ENCODE measurements at places on chromosomes 3 and 15. TPM values are rescaled to one million over a fixed set of nuclear protein-coding genes. Genes with fewer than 3 reads are reported as not detected.

KIF15 gene
- 22.4 TPM for total RNA-seq

DNA sequence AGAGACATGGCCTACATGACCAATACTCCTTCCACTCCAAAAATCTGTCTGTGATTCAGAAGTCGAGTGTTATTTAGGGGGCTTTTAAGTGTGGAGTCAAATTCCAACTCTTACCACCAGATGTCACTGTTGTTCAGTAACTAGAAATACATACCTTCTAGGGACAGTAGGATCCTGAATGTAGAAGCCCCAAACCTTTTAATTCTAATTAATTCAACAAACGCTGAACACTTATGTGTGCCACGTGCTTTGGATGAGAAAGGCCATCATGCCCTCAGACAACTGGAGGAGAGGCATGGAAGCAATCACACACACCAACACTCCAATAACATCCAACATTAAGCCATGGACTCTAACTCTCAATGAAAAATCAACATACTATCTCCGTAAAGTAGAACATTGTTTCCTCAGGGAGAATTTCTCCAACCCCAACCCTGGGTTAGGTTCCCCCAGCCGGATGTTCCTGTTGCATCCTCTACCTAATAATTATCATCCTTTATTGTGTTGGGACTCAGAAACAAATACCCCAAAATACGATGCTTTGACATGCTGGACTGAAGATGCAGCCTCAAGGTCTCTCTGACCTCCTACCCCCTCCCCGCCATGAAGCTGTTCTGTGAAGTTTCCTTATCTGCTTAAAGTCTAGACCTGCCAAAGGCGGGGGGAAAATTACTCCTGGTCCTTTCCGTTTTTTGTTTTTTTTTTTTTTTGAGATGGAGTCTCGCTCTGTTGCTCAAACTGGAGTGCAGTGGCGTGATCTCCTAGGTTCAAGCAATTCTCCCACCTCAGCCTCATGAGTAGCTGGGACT lies 8.0 kb upstream of the CCDC13 start:
- H3K4me1 ChIP-seq, result no peaks in the 10 kb centered on the region
- no peak overlapping the region for H3K27ac ChIP-seq
- 0 out of 2 replicates have a peak, but pooled peaks cover 1% of the 10 kb centered on the region for H3K36me3 ChIP-seq
- no peak overlapping the region for H3K4me3 ChIP-seq
- H3K27me3 ChIP-seq, result no peaks in the 10 kb centered on the region
- peak; percentile 57 for DNase-seq

DNA sequence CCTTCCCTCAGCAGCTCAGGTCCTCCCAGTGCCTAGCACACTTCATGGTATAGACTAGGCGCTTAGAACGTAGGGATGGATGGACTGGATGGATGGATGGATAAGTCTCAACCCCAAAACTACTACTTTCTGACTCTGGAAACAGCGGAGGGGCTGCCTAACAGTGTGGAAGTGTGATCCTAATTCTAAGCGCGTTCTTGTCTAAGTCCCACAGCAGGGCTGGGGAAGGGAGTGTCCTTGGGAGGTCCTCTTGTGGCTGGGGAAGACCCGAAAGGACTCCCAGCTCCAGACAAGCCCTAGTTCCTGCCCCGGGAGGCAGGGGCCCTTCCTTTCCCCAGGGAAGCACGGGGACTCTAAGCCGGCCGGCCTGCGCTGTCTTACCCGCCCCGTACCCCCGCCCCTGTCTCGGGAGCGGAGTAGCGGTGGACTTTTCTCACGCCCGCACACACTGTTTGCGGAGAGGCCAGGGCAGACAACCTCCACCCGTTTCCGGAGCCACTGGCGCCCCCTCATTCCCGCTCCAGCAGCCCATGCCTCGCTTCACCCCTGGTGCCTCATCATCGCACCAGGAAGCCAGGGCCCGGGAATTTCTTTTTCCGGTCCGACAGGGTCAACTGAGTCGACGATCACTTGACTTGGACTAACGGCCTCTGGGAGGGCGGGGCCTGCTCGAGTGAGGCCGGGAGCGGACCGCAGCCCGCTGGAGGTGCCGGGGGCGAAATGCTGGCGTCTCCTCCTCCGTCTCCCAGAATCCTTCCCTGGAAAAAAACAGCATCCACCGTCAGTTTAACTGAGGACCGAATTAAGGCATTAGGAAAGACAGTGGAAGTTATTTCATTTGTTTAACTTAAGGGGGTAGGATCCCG lies 133.3 kb downstream of the TBC1D2B start:
- peak overlapping the region; percentile 33 for H3K4me3 ChIP-seq
- H3K27ac ChIP-seq, result peak overlapping the region; percentile 78
- peak; percentile 83 for DNase-seq
- H3K4me1 ChIP-seq, result no peaks in the 10 kb centered on the region

- H3K27ac ChIP-seq, result no peak overlapping the region
- H3K27me3 ChIP-seq, result no peaks in the 10 kb centered on the region
- no peaks in the 10 kb centered on the region for H3K4me1 ChIP-seq
- DNase-seq, result no peak
- no peak overlapping the region for H3K4me3 ChIP-seq
- H3K36me3 ChIP-seq, result no peaks in the 10 kb centered on the region
Measured at GRCh38 chr15:98312913-98313312, 335.4 kb upstream of the IGF1R start.

- no peaks in the 10 kb centered on the region for H3K36me3 ChIP-seq
- no peaks in the 10 kb centered on the region for H3K27me3 ChIP-seq
Measured at GRCh38 chr3:34189133-34189532, 390.7 kb downstream of the PDCD6IP start.

GRCh38 chr3:10883478-10884234 lies 67.6 kb downstream of the SLC6A11 start:
- no peak overlapping the region for H3K4me3 ChIP-seq
- no peak for DNase-seq
- no peaks in the 10 kb centered on the region for H3K4me1 ChIP-seq
- no peaks in the 10 kb centered on the region for H3K36me3 ChIP-seq

- peaks cover 11% of the 10 kb centered on the region for H3K4me1 ChIP-seq
- H3K36me3 ChIP-seq, result no peaks in the 10 kb centered on the region
- H3K27me3 ChIP-seq, result no peaks in the 10 kb centered on the region
- DNase-seq, result no peak
Measured at GRCh38 chr3:129699199-129699598, 92.7 kb upstream of the PLXND1 start.

DNA sequence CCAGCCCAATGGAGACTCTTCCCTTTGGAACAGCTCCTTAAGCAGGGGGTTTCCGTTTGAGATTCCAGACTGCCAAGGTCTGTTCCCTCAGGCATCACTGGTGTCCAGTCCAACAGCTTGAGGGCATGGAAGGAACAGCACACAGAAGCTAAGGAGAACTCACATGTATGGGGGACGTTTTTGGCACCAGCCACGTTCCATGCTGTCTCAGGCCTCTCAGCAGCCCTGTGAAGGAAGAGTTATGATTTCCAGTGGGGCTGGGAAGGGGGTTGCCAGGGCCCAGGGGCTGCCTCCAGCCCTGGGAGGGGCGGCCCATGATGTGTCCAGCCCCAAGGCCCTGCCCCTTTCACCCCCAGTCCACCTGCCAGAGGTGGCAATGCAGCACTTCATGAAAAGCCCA lies 7.5 kb upstream of the RHO start:
- no peaks in the 10 kb centered on the region for H3K36me3 ChIP-seq
- no peaks in the 10 kb centered on the region for H3K27me3 ChIP-seq
- no peaks in the 10 kb centered on the region for H3K4me1 ChIP-seq

NRG4 gene
- 0.95 TPM for total RNA-seq

DNA sequence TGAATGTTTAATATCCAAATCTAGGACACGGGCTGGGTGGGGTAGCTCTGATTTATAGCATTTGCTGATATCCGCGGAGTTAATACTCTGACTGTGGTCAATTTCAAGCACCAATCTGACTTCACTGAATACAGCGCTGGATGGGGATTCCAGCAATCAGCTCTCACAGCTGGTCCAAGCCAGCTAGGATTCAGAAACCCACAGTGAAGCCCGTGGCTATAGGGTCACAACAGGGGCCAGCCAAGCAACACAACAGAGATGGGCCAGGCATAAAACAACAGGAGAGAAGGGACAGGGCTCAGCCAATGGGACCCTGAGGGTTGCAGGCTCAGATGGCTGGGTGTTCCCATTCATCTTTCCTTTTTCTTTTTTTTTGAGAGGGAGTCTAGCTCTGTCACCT lies 5.4 kb upstream of the LMAN1L start:
- H3K4me3 ChIP-seq, result no peak overlapping the region
- H3K36me3 ChIP-seq, result no peaks in the 10 kb centered on the region
- no peaks in the 10 kb centered on the region for H3K4me1 ChIP-seq
- no peak overlapping the region for H3K27ac ChIP-seq
